ENCODE measurements at places on chromosomes 3 and 15.

GRCh38 chr3:110069761-110070160, 732.4 kb upstream of the DPPA4 start:
- no peak for DNase-seq

GRCh38 chr3:56484525-56485032, 16.3 kb upstream of the ERC2 start:
- DNase-seq: no peak

GRCh38 chr15:74809956-74810355, 2.7 kb upstream of the LMAN1L start:
- no peak for DNase-seq

DNA sequence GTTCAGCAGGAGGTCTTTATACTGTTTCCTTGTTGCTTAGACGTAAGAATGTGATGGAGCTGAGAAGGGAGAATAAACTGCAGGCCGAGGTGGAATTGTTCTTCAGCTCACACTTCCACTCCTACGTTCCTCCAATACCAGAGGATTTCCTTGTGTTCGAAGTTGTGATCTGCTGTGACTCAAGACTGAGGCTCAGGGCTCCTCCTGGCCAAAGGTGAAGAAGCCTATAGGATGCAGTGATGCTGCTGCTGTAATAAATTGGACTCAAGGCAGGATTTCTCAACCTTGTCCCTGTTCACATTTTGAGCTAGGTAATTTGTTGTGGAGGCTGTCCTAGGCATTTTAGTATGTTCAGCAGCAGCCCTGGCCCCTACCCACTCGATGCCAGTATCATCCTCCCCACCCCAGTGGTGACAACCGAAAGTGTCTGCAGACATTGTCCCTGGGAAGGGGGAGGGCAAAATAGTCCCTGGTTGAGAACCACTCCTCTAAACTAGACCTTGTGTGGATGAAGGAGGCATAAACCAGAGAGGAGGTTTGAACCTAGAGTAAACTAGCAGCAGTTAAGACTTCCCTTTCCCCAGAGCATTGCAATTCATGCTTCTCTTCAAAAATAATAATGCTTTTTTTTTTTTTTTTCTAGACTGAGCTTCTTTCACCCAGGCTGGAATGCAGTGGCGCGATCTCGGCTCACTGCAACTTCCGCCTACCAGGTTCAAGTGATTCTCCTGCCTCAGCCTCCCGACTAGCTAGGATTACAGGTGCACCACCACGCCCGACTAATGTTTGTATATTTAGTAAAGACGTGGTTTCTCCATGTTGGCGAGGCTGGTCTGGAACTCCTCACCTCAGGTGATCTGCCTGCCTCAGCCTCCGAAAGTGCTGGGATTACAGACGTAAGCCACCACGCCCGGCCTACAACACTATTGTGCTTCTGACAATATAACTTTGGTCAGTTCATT, 11.1 kb downstream of the RAP2B start:
- DNase-seq: no peak

- no peak for DNase-seq
Measured at GRCh38 chr3:129673897-129674797, 67.7 kb upstream of the PLXND1 start.

- no peak for DNase-seq
Measured at GRCh38 chr3:23550402-23550801, 255.4 kb upstream of the UBE2E1 start.

GRCh38 chr3:46065294-46065705, 38.0 kb upstream of the XCR1 start:
- peak; percentile 79 for DNase-seq

DNA sequence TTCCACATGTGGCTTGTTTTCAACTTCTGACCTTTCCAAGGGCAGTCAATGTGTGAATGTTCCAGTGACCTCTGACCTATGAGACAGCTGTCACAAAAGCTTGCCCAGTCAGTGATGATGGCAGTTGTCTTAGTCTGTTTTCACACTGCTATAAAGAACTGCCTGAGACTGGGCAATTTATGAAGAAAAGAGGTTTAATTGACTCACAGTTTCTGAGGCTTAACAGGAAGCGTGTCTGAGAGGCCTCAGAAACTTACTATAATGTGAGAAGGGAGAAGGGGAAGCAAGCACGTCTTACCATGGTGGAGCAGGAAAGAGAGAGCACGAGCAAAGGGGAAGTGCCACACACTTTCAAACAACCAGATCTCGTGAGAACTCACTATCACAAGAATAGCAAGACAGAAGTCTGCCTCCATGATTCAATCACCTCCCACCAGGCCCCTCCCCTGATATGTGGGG, 95.6 kb downstream of the ECT2 start:
- DNase-seq: no peak

- no peak for DNase-seq
Measured at GRCh38 chr3:85760342-85760741, 801.6 kb downstream of the CADM2 start.

DNA sequence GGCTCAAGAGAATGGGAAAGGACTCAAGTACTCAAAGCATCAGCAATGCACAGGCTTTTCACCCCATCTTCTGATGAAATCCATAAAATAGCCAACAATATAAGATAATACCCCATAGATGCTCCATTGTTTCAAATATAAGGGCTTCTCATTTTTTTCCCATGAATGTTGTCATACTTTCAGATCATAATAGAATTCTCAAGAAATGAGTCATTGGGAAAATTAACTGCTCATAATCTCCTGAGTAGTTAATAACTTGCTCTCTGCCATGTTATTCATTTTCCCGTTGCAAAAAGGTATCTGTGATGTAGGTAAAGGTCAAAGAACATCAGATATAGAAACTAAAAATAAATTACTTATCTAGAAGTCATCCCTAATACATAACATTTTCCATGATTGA, 121.9 kb downstream of the NSUN3 start:
- DNase-seq: no peak

- DNase-seq: no peak
Measured at GRCh38 chr15:63044077-63044644, 1.6 kb downstream of the TPM1 start.

GRCh38 chr3:142318331-142318730, 92.9 kb upstream of the GK5 start:
- no peak for DNase-seq

GRCh38 chr15:73881579-73882320, 8.4 kb downstream of the TBC1D21 start:
- no peak for DNase-seq

DNA sequence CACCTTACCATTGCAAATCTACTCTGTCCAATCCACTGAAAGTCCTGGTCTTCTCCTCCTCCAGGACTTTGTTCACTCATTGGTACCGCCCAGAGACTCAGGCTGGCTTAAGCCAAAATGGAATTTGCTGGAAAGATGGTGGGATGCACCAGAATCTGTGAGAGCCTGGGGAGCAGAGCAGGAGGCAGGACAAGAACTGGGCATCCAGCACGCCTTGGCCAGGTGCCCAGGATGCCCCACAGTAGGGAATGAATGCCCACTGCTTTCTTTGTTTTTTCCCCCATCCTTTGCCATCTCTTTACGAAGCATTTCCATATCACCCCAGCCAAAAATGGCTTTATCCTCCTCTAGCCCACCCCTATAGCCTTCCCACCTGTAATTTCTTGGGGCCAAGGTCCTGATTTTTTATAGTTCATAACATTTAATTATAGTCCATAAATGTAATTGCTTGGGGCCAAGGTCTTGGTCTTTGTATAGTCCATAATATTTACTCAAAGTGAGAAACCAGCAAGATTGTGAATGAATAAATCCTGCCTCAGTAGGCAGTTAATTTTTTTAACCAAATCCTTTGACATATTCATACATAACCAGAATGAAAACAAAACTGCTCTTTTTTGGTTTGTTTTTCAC, 23.3 kb upstream of the IREB2 start:
- no peak for DNase-seq

GRCh38 chr15:31039961-31040360, 48.5 kb upstream of the MTMR10 start:
- no peak for DNase-seq

- DNase-seq: no peak
Measured at GRCh38 chr15:60315878-60316277, 81.9 kb downstream of the ANXA2 start.

- no peak for DNase-seq
Measured at GRCh38 chr3:110126065-110126464, 788.7 kb upstream of the DPPA4 start.

GRCh38 chr3:153150991-153151390, 11.0 kb upstream of the RAP2B start:
- no peak for DNase-seq

GRCh38 chr15:51771773-51772172, 20.4 kb downstream of the TMOD2 start:
- no peak for DNase-seq
